ENCODE measurements at places on chromosomes 16 and 17. TPM values are rescaled to one million over a fixed set of nuclear protein-coding genes. Genes with fewer than 3 reads are reported as not detected.

DNA sequence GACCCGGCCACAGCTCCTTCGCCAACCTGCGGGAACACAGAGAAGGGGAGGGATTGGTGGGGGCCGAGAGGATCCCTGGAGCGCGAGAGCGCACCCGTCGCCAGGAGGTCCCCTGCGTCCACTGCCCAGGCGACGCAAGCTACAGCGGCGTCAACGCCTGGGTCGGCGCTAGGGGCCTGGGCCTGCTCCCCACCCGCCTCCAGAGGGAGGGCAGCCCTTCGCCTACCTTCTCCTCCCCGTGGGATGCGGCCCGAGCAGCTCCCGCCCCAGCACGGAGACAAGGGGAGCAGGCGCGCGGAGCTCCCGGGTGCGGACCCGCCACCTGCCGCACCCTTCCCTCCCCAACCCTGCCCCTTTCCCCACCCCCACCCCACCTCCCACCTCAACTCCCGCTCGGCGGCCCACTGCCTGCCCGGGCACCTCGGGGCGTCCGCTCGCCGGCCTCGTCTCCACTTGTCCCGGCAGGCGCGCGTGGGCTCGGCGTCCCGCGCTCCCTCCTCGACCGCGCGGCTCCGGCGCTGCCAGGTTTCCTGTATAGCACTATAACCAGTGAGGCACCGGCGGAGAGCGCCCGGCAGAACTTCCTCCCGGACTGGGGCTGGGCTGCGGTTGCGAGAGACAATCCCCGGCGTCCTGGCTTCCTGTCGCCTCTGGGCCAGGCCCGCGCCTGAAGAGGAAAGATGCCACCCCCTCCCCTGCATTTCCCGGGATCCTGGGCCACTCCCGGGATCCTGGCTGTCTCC is 119.1 kb upstream of the SMURF2 start:
- no peak for DNase-seq

DNA sequence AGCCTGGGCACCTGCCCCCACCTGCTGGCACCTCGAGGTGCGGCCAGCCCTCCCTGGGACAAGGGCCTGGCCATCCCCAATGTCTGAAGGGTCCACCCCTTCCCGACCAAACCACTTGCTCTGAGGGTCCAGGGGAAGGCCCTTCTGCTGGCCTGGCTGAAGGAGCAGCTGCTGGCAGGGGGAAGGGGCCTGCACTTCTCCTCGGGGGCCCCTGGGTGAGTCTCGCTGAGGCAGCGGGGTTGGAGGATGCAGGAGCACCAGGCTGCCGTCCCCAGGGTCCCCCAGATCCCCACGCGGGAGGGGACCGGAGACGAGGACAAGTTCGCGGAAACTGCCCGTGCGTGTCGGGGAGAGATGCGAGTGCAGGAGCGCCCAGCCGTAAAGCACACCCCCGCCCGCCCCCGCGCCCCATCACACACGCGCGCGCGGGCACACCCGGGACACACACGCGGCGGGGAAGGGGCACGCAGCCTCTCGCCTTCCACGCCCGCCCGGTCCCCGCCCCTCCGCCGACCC is 725 bp upstream of the CACNA1H start:
- no peak for DNase-seq

ACSM2B gene
- total RNA-seq, result not detected

MEOX1 gene
- total RNA-seq, result 5.4 TPM

- DNase-seq, result no peak
These were observed 1.6 kb downstream of the CD7 start for GRCh38 chr17:82315703-82316358.

DNA sequence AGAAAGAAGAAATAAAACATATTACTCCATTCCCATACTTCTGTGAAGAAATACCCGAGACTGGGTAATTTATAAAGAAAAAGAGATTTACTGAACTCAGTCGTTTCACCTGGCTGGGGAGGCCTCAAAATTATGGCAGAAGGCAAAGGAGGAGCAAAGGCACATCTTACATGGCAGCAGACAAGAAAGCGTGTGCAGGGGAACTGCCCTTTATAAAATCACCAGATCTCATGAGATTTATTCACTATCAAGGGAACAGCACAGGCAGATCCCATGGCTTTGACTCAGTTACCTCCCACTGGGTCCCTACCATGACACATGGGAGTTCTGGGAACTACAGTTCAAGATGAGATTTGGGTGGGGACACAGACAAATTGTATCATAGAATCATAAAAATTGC is 365.4 kb downstream of the WWOX start:
- no peak for DNase-seq

GRCh38 chr17:37610971-37611370 is 1.8 kb upstream of the SYNRG start:
- DNase-seq, result no peak

DNA sequence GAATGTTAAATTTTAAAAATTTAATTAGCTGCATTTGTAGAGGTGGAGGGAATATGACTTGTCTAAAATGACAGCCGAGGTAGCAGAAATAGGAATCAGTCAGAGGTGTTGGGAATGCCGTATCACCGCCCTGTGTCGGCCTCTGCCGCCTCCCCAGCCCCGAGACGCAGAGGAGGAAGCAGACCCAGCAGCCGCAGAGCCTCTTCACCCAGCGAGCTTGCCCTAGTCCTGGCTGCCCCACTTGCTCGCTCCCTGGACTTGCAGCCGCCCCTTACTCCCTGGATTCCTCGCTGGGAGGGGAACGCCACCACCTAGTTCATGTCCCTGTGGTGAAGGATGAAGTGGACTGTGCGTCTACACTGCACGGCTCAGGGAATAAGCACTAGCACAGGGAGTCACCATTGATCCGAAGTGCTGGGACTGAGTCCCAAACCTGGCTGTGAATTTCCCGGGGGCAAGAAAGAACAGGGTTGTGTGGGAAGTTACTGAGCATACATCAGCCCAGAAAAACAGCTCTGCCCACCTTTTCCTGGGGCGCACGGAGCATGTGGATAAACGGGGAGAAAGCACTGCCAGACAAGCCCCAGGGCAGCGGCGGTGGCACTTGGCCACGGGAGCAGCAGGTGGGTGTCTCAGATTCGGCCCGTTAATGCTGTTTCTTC is 76.8 kb downstream of the RPTOR start:
- DNase-seq, result no peak

CYB561 gene
- 19.0 TPM for total RNA-seq

GRCh38 chr17:7114241-7114874 is at the start of gene ASGR2:
Gene ASGR2 (minus strand): TSS chr17:7114822. CDS start chr17:7114240, 582 bp downstream.
- no peak for DNase-seq

GRCh38 chr17:8477715-8478441 is 42.2 kb downstream of the NDEL1 start:
- no peak for DNase-seq

DNA sequence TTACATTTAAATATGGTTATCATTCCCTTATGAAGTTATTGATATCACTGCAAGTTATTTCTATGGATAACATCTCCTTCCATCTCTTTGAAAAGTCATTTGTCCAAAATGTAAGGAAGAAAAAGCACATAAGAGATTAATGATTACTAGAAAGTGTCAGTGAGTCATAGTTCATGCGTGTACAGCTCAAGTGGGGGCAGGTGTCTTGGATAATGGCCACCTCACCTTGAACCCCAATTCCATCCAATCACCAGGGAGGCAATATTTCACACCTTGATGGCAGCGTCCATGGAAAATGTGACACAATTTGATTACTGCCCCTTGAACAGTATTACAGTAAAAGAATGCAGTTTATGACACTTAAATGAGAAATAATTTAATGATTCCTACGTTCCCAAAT is 358.3 kb upstream of the SOX9 start:
- DNase-seq, result no peak

TERB1 gene
- total RNA-seq, result not detected

USP22 gene
- 154 TPM for total RNA-seq

GRCh38 chr17:36869856-36870719 is 67.2 kb upstream of the LHX1 start:
- DNase-seq, result no peak

- DNase-seq, result no peak
These were observed 965 bp upstream of the TMC6 start for GRCh38 chr17:78129351-78130089.

GRCh38 chr17:39197380-39198185 is at the start of gene CACNB1:
Gene CACNB1 (minus strand): TSS chr17:39197669. CDS start chr17:39197495, 174 bp downstream.
- DNase-seq, result no peak

GRCh38 chr16:78889346-78889745 is 711.2 kb downstream of the MAF start:
- no peak for DNase-seq

CHRNE gene
- total RNA-seq, result not detected

DNA sequence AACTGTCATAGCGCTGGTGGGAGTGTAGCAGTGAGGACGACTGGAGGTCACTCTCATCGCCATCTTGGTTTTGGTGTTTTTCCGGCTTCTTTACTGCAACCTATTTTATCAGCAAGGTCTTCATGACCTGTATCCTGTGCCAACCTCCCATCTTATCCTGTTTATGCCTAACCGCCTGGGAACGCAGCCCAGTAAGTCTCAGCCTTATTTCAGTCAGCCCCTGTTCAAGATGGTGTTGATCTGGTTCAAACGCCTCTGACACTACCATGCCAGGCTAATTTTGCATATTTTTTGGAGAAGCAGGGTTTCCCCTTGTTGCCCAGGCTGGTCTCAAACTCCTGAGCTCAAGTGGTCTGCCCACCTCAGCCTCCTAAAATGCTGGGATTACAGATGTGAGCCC is 179.8 kb upstream of the HSBP1 start:
- DNase-seq, result no peak

CA5A gene
- not detected for total RNA-seq

HSD11B2 gene
- not detected for total RNA-seq

DNA sequence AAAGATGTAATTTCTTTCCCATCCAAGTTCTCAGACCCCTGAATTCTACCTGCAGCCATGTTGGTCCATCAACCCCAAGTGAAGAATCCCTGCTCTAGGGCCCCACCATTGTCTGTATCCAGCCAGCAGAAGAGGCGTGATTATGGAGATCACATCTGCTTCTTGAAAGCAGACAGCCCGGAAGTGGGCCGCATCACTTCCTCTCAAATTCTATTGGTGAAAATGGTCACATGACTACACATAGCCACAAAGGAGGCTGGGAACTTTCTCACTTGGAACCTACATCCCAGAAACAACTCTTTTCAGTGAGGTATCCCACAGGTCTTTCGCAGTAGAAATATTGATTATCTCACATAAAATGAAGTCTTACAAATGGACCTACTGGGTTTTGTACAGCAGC is 40.1 kb downstream of the IL4R start:
- DNase-seq, result no peak

CRYBA1 gene
- total RNA-seq, result not detected

DNA sequence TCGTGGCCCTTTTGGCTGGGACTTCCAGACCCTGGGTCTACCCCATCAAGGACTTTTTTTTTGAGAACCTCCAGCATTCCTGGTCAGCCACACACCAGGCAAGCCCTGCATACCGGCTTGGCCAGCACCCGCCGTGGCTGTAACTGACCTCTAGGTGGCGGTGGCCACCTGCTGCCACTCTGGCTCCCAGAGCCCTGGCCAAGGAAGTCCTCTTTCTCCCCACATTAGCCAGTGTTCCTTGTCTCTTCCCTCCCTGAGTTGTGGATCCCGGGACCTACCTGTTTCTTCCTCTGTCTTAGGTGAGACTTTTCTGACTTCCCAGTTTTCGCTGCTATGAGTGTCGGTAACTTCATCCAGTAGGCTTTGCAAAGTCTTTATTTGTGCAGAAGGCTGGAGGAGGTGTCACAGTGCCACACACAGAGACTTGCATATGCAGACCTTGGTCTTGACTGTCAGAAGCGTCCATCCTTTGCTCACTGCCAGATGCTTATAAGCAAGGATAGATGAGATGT is 348.3 kb downstream of the CPPED1 start:
- no peak for DNase-seq

ITGA2B gene
- total RNA-seq, result 3.4 TPM

TRIM72 gene
- not detected for total RNA-seq

DNA sequence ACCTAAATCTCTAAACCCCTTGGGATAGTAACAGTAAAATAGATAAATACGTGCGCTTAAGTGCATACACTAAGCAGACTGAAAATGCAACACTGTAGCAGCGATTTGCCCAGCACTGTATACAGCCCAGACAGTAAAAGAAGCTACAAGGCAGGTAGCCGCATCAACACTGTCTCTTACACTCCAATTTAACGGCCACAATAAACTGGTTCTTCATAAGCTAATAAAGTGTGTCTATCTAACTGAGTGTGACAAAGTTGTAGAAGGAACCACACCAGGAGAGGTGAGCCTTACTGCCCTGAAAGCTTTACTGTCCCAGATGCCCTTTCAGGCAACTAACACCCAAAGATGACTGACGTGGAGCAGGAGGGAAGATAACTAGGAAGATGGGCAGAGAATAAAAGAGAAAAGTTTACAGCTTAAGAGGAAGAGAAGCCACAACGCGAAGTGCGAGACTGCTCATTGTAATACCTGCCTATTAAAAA is 847 bp downstream of the ZDHHC7 start:
- no peak for DNase-seq

PRSS8 gene
- not detected for total RNA-seq

GRCh38 chr17:77616254-77616731 is 342.2 kb upstream of the TNRC6C start:
- no peak for DNase-seq

GRCh38 chr16:79653373-79653891 is 52.9 kb upstream of the MAF start:
- no peak for DNase-seq

AURKB gene
- total RNA-seq, result not detected

DNA sequence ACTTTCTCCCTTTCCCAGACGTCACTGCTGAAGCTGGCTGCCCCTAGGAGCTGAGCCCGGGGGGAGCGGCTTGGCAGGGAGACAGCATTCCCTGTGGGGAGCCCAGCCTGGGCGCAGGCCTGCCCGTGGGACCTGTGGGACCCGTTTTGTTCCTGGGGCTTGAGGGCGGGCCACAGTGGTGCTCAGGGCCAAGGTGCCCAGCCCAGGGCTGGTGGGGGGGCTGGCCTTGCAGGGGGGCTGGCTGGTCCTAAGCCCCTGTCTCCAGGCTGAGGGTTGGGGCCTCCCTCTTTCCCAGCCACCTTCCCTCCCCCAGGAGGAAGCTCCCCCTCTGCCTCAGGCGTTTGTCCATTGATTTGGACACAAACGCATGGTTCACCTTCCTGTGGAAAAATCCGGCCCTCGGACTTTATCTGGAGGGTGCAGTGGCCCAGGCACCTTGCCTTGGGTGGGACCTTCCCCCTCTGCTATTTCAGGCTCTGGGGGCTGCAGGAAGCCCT is 4.4 kb downstream of the NHERF2 start:
- DNase-seq, result no peak

DNA sequence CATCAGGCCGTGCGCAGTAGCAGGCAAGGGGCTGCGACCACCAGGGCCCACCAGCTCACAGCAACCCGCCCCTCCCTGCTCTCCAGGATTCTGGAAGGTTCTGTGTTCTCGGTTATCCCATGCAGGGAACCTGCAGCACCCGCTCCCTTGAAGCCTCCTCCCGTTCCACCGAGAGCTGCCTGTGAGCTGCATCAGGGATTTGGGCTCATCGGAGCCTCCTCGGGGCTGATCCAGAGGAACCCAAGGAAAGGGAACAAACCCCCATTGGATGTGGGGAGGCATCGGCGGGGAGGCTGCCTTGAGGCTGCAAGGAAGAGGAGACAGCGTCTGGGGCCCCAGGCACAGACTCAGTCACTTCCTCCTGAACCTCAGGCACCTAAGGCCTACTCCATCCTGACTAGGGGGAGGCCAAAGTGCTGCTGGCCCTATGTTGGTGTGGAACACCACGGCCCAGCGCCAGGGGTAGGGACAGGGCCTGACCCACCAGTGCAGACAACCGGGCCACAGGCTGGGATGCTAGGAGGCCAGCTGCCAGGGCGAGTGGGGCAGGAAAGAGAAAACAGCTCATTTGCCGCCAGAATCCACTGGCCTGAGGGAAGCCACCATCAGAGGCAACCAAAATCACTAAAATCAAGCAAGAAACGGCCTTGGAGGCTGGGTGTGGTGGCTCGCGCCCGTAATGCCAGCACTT is 14.4 kb upstream of the LGALS3BP start:
- no peak for DNase-seq

KRT14 gene
- 18.7 TPM for total RNA-seq

CCL13 gene
- total RNA-seq, result 3.1 TPM

- no peak for DNase-seq
These were observed 31.8 kb downstream of the C16orf82 start for GRCh38 chr16:27098366-27099049.
